ENCODE measurements at places on chromosomes 7 and 10.

DNA sequence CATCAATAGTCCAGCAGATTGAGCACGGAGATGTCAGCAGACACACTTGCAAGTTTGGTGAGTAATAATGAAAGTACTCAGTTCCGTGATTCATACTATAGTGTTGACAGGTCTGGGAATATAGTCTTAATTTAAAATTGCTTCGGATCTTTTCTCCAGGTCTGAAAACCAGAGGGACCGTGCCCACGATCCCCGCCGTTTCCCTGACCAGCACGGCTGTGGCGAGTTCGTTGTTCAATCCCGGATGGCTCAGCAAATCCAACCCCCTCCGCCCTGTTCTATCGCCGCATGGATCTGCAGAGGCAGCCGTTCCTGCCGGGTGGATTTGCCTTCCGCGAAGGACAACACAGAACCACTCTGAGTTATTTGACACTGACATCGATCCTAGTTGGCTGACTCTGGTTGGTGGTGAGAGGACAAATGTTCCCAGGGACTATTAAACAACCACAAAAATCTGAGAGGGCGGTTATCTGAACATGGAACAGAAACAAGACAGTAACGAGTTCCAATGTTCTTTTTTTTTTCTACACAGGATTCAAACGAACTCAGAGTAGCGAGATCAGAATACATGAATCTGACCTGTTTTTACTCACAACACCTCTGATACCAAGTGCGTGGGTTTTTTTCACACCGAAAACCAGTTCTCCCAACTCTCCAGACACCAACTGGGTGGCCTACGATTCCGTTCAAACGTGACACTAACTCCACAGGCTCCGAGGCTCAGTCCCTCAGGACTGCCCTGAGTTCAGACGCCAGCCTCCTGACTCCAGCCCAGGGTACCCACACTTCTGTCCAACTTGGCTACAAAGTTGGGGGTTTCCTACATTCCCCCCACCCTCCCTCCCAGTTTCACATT is 52.7 kb downstream of the RBM17 start:
- DNase-seq: peak; percentile 56

DNA sequence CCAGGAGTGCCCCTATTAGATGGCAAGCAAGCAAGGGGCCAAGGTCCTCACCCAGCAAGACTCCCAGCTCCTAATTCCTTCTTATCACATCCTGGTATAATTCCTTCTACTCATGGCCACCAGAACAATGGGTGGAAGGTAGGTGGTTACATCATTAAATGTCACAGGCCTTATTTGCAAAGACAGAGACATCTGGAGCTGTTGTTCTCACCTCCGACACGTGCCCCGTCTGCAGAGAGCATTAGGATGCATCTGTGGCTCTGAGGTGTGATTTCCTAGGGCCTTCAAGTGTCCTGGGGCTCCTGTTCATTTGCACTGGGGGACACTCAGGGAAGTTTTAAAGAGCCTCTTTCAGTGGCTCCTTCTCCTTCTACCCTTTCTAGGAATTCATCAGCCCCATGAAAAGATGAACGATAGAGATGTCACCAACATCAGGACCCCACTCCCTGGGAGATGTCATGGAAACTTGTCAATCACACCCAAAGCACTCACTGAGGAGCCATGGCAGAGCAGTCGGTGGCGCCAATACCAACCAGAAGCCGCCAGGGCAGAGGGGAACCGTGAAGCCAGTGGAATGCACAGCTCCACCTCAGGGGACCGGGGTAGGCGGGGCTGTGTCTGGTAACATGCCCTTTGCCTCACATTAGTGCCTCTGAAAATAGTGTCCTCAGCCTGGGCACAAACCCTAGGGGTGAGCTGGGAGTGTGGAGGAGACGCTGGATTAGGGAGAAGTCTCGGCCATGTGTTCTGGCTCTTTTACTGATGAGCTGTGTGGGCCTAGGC is 2.9 kb upstream of the ATP6V0E2 start:
- DNase-seq: no peak

GRCh38 chr10:113616244-113617074 is 47.4 kb downstream of the NRAP start:
- DNase-seq: no peak

GRCh38 chr7:112080441-112080840 is 125.8 kb downstream of the DOCK4 start:
- no peak for DNase-seq

DNA sequence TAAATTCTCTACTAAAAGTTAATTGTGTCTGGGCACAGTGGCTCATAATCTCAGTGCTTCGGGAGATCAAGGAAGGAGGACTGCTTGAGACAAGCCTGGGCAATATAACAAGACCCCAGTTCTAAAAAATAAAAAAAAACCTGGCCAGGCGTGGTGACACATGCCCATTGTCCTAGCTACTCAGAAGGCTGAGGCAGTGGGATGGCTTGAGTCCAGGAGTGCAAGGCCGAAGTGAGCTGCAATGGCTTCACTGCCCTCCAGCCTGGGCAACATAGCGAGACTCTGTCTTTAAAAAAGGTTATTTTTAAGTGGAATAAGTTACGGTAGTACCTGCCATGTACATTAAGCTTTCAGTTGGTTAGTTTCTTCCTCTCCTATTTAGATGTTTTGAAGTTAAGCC is 28.9 kb downstream of the CDK14 start:
- no peak for DNase-seq

DNA sequence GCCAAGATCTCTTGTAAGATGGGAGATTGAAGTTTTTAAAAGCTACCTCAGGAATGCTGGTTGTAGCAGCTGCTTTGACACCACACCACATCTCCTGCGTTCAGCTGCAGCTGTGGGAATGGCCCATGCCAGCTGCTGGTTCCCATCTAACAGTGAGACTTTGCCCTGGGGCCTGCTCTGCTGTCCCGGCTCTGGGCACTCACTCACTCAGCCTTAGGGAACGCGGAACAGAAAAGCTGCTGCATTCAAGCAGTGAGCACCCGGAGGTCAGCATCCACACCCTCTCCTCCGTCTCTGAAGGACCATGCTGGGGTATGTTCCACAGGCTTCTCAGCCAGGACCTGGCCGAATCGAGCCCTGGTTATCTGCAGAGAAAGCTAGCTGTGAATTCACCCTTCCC is 197.1 kb upstream of the CXCL12 start:
- no peak for DNase-seq

DNA sequence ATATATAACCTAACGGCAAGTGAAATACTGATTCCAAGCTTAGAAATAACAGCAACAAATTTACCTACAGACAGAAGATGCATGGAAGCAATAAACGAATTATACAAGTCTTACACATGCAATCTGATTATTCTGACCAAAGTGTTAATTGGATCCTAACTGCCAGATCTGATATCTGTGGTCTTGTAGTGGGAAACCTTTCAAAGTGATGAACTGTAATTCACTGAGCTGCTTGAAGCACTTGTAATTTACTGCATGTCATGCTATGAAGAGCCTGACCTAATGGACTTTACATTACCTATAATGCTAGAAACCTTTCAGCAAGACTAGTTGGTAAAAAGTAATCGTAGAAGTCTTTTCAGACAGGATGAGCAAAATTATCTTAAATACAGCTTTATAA is 205.6 kb downstream of the FOXP2 start:
- DNase-seq: no peak

GRCh38 chr10:128568041-128568440 is 441.8 kb upstream of the MKI67 start:
- no peak for DNase-seq

DNA sequence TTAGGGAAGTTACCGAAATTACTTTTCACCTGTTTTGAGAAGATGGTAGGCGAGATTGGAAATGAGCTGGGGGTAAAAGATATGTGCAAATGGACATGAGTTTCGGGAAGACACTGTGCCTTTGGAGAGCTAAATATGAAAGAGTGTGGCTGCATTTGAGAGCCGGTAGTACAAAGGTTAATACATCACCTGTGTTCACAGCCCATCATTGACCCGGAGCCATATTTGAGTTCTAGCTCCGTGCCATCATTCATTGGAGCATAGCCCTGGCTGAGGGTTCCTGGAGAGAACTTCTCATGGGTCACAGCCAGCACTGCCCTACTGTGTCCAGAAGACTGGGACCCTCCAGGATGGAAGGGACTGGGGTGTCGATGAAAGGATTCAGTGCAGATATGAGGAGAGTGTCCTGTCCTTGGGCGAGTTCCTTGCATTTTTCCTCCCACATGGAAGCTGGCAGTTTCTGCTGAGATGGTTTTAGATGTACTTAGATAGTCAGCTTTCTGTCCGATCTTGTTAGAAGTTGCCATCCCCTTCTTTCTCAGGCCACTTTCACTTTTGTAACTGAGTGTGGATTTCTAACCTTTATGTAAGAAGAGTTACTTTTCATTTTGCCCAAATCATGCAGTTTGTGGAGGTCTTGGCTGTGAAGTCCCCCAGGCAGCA is 138.8 kb downstream of the JCAD start:
- no peak for DNase-seq

- DNase-seq: no peak
These were observed 485.1 kb downstream of the GLRX3 start for GRCh38 chr10:130621231-130621775.

DNA sequence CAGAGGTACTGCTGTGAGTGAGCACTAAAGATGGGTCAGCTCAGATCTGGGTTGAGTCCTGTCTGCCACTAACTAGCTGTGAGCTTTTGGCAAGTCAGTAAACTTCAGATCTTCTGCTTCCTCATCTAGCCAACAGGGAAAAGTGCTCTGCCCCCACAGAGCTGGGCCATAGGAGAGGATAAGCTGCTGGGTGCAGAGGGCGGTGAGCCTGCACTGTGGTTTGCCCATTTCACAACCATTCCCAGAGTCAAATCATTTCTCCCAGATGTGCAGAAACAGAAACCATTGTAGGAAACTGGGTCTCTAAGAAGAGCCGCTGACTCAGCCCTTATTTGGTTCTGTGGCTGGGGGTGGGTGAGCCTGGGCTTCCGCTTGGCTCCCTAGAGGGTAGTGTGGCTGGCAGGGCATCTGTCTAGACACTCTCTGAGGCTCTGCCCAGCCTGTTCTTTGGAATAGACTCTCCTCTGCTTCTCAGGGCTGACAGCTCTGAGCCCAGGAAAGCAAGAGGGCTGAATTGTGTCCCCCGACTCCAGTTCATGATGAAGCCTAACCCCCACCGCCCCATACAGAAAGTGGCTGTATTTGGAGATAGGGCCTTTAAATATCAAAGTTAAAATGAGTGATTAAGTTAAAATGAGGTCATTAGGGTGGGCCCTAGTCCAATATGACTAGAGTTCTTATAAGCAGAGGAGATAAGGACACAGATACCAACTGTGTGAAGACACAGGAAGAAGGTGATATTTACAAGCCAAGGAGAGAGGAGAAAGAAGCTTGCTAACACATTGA is 29.5 kb upstream of the ARHGAP22 start:
- peak; percentile 20 for DNase-seq

DNA sequence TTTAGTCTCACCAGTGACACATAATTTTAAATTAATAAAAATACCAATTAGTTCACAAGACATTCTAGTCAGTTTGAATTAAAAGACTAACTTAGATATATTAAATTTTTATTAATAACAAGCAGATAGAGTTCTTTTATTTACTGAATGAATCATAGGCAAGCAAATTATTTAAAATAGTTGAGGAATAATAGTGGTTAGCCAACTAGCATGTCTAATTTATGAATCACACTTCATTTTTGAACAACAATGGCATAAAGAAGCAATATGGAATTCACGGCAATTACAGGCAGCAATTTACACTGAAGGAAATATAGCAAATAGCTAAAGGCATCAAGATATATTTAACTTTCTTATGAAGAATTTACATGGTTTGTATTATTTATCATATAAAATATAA is 187.0 kb upstream of the SLC26A5 start:
- no peak for DNase-seq

- DNase-seq: no peak
These were observed 74.7 kb upstream of the PPP2R2D start for GRCh38 chr10:131825960-131826650.

DNA sequence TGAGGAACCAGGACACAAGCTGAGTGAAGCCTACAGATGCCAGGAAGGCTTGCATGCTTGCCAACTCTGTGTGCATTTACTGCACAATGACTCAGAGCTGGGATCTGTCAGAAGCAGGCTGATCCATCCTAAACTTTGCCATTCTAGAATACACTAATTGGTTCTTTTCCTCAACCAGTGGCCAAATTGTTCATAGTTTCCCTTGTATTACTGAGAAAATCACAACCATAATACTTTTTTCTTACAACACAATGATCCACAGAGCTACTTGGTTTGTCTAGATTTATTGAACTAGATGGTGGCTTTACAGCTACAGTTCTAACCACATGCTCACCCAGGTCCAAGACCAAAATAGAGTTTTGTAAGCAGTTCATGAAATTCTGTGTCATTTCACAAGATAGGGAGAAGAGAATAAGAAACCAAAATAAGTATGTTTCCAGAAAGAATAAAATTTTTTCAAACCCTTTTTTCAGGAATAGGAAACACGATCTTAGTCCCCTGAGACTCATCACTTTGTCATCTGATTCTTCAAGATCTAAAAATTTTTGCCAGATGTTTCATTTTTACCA is 21.0 kb upstream of the LRRC17 start:
- no peak for DNase-seq

- DNase-seq: no peak
These were observed 524 bp upstream of the FUOM start for GRCh38 chr10:133358162-133358924.

- DNase-seq: no peak
These were observed 49.3 kb downstream of the CALML3 start for GRCh38 chr10:5573968-5574641.

GRCh38 chr10:124152139-124153022 is 59.0 kb upstream of the CHST15 start:
- DNase-seq: no peak

GRCh38 chr10:34655286-34656170 is 159.6 kb downstream of the PARD3 start:
- DNase-seq: no peak

GRCh38 chr10:108180878-108181277 is 1016.4 kb upstream of the SORCS1 start:
- DNase-seq: no peak

DNA sequence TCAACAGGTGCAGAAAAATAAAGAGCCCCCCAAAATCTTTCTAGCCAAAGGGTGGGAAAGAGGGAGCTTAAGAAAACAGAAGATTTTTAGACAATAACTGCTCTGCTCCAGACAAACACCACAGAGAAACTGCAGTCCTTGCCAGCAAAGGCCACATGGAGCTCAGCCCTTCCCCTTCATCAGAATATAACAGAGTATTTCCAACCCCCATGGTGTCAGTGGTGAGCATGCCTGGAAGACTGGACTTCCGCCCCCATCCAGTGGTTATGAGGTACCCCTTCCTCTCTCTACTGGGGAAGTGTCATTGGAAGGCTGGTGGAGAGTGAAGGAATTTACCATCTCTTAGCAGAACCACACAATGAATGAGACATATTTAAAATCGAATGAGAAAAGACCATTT is 1007.3 kb upstream of the CELF2 start:
- no peak for DNase-seq

- no peak for DNase-seq
These were observed 23.6 kb downstream of the SLC35B4 start for GRCh38 chr7:134293002-134293740.

- no peak for DNase-seq
These were observed 184.4 kb downstream of the DNAJB6 start for GRCh38 chr7:157521061-157521731.

DNA sequence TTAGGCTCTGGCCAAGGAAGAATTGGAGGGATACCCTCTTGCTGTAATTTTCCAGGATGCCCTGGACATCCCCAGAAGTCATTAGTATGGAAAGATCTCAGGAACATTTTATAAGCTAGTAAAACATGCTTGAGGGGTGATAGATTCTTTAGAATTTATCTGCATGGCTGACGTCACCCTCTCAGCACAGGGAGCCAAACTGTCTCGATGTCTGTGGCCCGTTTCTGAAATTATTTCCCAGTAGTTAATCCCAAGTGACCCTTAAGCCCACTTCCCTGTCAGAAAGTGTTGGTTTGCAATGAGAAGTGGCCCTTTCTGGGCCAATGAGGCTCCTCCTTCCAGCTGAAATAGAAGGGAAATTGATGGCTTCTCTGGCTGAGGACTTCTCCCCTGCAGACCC is 184.5 kb upstream of the BMPER start:
- DNase-seq: no peak
